ENCODE measurements at places on chromosomes 3 and 15.

- DNase-seq, result no peak
Measured at GRCh38 chr3:39935261-39935660, 125.9 kb downstream of the MYRIP start.

DNA sequence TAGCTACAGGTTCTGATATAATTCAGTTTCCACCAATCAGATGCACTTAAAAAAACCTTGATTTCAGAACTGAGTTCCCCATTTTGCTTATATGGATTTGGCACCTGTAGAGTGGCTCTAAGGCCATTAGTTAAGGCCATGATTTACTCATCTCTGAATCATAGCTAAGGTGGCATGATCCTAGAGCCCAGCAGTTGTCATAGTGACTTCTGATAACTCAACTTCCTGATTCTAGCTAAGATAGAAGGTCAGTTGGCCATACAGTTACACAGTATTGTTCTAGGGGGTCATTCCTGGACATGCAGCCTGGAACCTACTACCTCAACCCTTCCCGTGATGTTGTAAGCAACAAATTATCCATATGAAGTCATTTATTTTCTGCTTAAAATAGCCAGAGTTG is 15.9 kb upstream of the TMEM87A start:
- no peak for DNase-seq

DNA sequence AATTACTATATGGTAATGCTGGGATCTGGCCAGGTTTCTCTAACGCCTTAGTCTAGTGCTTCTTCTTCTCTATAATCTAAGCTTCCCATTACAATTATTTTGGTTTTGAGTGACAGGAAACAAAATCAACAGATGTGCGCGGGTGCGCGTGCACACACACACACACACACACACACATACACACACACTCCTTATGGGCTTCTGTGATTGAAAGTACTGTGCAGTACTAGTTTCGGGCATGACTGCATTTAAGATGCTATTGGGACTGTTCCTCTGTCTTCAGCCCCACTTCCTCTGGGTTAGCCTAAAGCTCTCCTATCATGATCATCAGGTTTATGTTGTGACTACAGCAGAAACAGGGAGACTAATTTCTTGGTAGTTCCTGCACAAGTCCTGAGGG is 32.2 kb downstream of the EPHB1 start:
- no peak for DNase-seq

DNA sequence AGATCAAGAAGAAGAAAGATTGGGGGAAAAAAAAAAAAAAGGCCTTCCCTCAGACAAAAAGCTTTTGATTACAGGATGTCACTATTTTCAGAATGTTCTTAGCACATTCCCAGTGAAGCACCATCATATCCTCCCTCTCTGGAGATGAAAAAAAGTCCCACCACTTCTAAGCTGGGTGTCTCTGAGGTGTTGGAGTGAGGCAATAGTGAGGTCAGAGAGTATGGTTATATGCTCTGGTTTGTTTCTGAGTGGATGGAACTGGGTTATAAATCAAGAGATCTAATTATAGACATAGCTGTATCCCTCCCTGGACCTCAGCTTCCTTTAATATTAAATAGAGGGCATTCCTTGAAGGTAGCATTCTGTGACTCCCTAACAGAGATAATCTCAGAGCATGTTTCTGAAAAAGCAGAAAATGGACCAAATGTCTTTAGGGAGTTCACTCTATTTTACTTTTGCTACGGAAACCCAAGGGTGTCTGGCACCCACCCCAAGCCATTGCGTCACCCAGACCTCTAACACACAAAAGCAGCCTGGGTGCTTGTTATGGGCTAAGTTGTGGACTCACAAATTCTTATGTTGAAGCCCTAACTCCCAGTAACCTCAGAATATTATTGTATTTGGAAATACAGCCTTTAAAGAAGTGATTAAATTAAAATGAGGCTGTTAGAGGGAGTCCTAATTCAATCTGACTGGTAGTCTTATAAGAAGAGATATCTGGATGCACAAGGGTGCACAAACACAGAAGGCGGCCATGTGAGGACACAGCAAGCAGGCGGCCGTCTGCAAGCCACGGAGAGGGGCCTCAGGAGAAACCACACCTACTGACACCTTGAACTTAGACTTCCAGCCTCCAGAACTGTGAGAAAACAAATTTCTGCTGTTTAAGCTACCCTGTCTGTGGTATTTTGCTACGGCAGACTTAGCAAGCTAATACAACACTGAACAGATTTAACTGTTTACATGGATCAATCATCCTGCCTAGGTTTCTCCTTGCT is 81.5 kb downstream of the MB21D2 start:
- DNase-seq, result no peak

DNA sequence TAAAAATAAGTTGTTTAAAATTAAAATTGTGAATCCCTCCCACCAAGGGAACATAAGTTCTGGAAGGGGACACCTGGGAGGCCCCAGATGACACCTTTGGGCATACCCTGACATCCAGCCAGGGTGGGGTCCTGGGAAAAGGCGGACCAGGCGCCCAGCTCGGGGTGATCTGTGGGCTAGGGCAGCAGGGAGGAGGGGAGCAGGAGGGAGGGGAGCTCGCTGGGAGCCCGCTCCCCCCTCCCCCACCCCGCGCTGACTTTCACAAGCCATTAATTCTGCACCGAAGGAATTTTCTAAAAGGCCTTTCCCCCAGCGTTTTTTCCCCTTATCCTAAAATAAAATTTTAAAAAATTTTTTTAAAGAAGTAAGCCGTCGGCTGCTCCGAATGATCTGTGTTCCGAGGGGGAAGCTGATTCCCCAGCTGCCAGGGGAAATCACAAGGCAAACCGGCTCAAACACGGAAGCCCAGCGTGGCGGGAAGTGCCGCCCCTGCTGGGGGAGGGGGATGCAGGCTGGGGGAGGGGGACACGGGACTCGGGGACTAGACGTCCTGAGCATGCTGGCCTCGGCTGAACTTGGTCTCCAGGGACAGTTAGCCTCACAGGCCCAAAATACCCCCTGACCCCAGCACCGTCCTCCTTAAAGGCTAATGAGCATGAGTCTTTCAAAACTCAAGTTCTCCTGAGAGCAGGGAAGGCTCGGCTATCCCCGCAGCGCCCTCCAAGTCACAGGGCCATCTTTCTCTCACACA is 13.9 kb downstream of the PLXND1 start:
- peak; percentile 90 for DNase-seq

DNA sequence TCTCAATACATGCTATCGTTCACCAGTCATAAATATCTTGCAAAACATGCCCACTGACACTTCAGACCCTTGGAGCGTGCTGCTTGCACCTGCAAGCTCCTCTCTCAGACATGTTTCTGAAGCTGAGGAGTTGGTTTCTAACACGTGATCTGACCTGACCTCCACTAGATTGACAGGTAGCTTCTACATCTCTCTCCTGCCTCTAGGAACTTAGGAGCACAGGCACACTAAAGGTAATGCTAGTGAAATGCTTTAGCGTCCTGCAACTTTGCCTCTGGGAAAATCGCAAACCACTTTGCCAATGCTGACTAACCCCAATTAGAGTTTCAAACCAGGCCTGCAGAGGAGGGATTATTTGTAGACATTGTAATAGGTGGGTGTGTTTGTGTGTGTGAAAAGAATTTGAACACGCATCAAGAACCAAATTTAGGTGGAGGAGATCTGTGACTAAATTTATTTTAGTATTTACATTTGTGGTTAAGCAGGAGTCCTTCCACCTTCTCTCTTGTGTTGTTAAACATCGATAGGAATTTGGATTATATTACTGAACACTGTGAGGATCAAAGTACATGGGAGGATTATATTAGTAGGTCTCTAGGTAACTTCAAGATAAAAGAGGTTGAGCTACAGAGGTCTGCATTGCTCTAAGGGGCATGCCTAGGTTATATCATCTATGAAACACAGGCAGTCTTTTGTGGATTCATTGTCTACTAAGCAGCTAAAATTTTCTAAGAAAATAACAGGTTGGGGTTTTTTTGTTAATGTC is 86.7 kb upstream of the ZBED2 start:
- no peak for DNase-seq

GRCh38 chr3:135811651-135812050 is 153.9 kb upstream of the PPP2R3A start:
- DNase-seq, result no peak

GRCh38 chr15:47429376-47429775 is 287.9 kb upstream of the SEMA6D start:
- DNase-seq, result no peak

GRCh38 chr15:59018833-59019232 is 31.4 kb downstream of the RNF111 start:
- no peak for DNase-seq

DNA sequence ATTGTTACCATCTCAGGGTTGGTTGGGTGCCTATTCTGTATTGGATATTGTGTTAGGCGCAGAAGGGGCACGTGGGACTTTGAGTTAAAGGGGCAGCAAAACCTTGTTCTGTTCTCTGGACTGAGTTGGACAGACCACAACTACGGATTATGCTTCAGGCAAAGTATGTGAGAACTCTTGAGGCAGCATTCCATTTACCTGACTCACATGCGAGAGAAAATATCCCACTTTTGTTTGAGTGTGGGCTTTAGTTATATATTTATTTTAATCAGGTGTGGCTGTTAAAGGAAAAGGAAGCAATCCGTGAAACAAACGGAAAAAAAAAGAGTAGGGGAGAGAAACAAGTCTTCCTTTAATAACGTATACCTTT is 627 bp upstream of the PLS1 start:
- no peak for DNase-seq

- peak; percentile 92 for DNase-seq
Measured at GRCh38 chr3:11307830-11308432, 35.7 kb downstream of the ATG7 start.

- DNase-seq, result peak; percentile 56
Measured at GRCh38 chr3:194736277-194736895, 50.7 kb downstream of the FAM43A start.

GRCh38 chr3:51759203-51759602 is 19.8 kb downstream of the IQCF6 start:
- DNase-seq, result no peak

- DNase-seq, result no peak
Measured at GRCh38 chr15:74270854-74271520, 34.9 kb downstream of the CCDC33 start.

- no peak for DNase-seq
Measured at GRCh38 chr3:36591959-36592358, 172.4 kb downstream of the DCLK3 start.

- no peak for DNase-seq
Measured at GRCh38 chr15:29018120-29018805, 132.5 kb downstream of the APBA2 start.

DNA sequence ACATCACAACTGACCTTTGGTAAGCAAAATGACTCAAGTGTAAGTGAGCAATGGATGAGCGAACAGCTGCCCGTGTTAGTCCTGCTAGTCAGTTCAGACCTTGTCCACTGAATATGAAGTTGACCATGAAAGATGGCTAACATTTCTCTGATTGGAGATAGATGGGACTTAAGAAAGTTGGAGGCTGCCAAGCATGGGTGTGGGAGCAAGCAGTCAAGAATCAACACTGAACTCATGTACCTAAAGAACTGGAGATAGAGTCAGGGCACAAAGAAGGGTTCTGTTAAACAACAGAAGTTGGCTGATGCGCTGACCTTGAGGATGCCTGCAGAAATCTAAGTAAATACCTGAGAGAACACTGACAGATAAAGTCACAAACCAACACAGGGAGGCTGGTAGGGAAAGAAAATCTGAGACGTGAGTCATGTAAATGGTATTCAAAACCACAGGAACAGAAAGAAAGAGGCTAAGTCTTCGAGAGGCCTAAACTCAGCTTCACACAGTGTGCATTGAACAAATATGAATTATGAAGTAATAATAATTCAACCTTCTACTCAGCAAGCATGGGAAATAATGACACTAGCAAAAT is 30.7 kb upstream of the ANPEP start:
- DNase-seq, result peak; percentile 51

DNA sequence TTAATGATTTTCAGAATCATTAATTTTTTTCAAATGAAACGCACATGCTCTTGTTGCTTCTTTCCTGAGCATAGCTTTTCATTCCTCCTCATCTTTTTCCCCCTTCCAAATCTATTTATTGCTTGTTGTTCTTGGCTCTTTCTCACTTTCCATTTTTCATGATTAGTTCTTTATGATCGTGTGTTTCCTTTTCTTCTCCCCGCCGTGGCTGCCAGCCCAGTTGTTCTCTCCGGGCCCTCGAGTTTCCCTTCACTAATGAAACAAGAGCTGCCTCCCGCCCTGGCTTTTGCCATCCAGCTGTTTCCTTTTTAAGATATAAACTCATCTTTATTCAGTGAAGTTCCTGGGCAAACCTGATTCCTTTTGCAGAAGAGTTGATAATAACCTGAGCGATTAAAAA is 170.2 kb upstream of the NR2F2 start:
- no peak for DNase-seq

DNA sequence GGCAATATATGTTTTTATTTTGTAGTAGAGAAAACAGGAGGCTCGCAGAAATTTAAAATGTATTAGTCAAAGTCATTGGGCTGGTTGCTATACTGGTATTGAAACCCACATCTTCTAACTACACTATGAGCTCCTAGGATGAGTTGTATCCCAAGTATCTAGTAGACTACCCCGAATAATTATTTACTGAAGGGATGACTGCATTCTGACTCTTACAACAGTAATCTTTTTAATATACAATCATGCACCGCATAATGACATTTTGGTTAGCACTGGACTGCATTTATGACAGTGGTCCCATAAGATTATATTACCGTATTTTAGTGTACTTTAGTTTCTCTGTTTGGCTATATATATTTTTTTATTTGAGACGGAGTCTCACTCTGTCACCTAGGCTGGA is 15.3 kb downstream of the PIGB start:
- DNase-seq, result no peak

DNA sequence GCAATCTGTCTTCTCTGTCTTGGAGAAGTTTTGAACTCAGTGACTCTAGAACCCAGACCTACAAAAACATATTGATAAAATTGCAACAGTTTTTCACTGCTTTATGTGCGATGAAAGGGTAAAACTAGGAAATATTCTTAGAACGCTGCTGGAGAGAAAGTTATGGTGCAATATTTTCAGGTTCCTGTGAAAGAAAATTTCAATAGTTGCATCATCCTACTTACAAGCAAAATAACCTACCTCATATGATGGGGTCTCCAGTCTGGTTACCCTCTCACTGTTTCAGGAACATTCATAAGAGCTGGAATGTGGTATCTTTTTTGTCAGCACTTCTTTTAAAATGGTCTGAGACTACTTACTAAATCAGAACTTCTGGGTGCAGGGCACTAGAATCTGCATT is 27.1 kb downstream of the GATM start:
- DNase-seq, result no peak

- DNase-seq, result no peak
Measured at GRCh38 chr3:155112661-155113389, 32.7 kb downstream of the MME start.

Measured in suppressor macrophage treated with lipopolysaccharide for 1 hour (primary cell).